ENCODE measurements at places on chromosomes 7 and 10.

DNA sequence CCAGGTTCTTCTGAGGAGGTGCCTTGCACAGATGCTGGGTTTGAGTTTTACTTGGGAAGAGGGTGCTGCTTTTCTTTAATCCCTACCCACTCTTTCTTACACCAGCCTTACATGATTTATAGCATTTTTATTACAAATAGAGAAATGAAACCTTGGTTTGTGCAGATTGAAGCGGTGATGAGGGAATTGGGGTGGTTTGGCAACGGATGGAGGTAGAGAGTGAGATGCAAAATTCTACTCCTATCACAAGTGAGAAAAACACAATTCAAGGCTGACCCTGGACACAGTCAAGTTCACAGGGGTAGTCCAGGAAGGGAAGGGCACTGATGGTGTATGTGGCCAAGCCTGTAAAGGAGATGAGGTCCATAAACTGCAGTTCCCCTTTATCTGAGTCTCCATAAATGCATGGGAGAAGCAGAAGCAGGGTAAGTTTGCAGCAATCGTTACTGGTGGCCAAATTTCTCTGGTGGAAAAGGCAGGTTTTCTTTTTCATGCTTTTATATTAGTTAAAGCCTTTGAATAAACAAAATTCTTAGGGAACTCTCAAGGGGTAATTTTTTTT is 214.3 kb downstream of the JAZF1 start:
- no peak for DNase-seq

DNA sequence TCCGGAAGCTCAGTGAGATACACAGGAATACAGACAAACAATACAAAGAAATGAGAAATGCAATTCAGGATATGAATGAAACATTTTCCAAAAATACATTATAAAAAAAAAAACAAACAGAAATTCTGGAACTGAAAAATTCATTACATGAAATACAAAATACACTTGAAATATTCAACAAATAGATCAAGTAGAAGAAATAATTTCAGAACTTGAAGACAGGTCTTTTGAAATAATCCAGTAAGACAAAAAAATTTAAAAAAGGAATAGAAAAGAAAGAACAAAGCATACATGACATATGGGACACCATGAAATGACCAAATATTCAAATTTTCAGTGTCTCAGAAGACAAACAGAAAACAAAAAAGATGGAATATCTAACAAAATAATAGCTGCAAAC is 102.5 kb downstream of the ALOX5 start:
- DNase-seq, result no peak

- DNase-seq, result no peak
These were observed 26.1 kb downstream of the PRLHR start for GRCh38 chr10:118569241-118569881.

DNA sequence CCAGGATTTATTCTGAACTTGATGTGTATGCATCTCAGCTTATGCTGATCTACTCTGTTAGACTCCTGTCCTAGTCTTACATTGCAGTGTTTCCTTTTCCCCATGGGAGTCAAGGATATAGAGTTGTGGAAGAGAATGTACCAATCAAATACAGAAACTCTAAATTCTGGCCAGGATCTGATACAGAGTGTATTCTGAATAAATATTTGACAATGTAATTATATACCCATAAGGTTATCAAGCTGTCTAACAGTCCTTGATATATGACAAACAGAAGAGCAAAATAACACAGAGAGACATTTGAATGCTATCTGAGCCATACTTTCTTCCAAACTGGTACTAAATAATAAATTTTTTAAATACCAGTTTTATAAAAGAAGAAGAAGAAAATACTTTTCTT is 116.8 kb downstream of the ETV1 start:
- DNase-seq, result no peak

GRCh38 chr7:134724606-134725005 is 54.8 kb upstream of the CALD1 start:
- DNase-seq, result no peak

DNA sequence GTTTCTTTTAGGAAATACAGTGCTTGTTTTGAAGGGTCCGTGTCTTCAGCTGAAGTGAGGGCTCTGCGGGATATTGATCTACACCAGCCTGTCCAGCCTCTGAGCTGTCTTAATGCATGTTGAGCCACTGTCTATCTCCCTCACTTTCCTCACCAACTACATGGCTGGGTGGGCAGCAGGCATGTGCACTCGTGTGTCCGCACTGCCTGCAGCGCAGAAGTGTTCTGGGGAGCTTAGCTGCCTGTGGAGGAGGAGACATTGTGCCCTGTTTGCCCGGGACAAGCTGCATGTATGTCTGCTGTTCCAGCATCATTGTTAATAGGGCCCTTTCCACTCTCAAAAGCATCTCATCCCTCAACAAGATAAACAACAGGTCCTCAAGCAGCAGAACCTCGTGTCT is 133.1 kb upstream of the EEPD1 start:
- DNase-seq, result no peak

GRCh38 chr7:105782391-105783042 is 93.9 kb downstream of the ATXN7L1 start:
- DNase-seq, result no peak

- no peak for DNase-seq
These were observed 64.6 kb downstream of the COL13A1 start for GRCh38 chr10:69866246-69866687.

GRCh38 chr10:86535132-86535882 is 13.7 kb upstream of the WAPL start:
- no peak for DNase-seq
